Ascending aorta (tissue), 2 donors: ENCODE measurements at places on chromosomes 5 and 9. TPM values are rescaled to one million over a fixed set of nuclear protein-coding genes. Genes with fewer than 3 reads are reported as not detected.

DNA sequence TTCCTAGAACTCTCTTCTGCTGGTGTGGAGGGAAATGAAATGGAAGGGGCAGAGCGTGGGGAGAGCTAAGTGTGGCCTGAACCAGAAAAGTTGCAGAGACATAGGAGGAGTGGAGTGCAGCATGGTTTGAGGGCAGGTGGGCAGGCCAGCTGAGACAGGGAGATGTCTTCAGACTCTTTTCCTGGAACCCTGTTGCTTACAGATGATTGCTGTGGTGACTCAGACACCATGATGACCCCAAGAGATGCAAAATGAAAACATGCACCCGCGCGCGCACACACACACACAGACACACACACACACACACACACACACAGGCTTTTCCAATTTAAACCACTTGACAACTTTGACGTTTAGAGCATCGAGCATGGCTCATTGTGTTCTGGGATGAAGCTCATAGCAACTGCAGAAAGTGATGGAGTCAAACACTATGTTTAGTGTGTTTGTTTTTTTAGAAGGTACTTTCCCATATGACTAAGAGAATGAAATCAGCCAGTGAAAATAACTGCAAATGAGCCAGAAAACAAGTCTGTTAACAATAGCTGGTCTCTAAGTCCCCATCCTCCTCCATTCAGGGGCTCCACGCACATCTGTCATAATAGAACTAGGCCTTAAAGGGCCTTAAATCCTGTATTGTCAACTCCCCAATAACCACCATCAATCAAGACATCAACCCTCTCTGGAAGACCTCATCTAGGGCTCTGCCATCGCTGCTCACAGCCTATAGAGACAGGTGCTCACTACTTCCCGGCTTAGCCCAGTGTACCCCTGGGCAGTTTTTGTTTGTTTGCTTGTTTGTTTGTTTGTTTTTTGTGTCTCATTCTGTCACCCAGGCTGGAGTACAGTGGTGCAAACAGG lies 9.6 kb downstream of the TMOD1 start:
- H3K4me1 ChIP-seq = peaks cover 15% of the 10 kb centered on the region
- no peaks in the 10 kb centered on the region for H3K36me3 ChIP-seq
- H3K27ac ChIP-seq = peak overlapping the region; percentile 50

DNA sequence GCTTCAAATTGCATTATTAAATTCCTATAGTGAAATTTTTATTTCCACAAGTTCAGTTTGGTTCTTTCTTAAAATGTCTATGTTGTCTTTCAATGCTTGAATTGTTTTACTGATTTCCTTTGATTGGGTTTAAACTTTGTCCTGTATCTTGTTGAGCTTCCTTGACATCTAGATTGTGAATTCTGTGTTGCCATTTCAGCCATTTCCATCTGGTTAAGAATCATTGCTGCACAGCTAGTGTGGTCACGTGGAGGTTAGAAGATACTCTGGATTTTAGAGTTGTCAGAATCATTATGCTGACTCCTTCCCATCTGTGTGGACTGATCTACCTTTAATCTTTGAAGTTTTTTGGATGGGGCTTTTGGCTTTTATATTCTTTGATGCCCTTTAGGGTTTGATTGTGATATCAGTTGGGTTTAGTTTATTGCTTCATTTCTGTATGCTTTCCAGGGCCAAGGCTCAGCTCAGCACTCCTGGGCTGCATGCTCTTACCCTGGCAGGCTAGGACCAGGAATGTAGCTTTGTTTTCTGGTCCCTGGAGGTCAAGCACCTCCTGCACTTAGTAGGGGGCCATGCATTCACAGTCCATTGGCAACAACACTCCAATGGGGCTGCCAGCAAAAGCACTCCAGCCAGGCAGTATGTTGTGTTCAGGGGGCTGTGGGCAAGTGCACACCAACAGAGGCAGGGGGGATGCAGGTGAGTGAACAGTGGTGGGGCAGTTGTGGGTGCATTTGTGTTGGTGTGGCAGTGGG lies 141.4 kb downstream of the PRR16 start:
- H3K27me3 ChIP-seq = no peaks in the 10 kb centered on the region

DNA sequence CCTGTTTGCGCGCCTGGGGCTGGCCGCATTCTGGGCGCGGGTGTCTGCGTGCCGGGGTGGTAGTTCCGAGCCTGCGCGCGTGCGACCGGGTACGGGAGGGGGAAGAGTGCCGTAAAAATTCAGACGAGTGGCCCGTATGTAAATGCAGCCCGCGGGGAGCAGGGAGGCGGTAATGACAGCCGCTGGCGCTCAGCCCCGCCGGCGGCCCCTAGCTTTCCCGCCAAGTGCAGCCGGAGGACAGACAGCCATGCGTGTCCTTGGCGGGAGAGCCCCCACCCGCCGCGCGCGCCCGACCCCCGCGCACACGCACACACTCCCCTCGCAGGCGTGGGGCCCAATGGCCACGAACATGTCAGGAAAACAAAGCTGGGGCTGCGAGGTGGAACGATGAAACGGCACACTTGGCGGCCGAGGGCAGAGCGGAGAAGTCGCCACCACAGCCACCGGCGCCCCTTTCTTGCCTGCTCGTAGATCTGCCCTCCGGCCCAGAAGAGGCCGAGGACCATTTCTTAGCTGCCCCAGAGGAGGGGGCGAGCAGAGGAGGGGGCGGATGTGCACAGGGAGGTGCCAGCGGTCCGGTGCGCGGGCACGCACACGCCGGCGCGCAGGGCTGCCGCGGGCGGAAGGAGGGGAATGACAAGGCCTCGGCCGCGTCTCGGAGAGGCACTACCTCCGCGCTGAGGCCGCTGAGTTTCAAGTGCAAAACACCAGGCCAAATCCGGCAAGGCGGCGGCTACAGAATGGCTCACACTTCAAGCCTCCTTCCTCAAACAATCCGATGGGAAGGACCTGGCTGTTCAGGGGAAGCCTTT lies 208.4 kb downstream of the MEF2C start:
- H3K36me3 ChIP-seq = no peaks in the 10 kb centered on the region
- H3K27ac ChIP-seq = no peak overlapping the region
- H3K4me1 ChIP-seq = peaks cover 9% of the 10 kb centered on the region
- peak overlapping the region; percentile 62 for H3K4me3 ChIP-seq

DNA sequence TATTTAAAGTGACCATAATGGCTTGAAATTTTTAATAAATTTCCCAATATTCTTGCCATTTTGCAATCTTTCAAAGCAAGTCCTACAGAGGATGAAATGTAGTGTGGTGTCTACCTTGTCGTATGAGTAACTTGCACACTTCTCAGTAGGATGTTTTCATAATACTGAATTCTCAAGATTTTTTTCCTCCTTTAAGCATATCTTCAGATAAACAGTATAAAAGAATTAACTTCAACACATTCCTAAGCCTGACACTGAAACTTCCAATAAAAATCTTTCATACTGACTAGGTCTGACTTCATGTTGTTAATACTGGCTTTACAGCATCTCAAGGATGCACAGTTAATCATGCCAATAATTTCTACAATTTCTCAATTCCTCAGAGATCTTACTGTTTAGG lies 62.0 kb downstream of the DROSHA start:
- H3K4me3 ChIP-seq = no peak overlapping the region
- no peaks in the 10 kb centered on the region for H3K4me1 ChIP-seq
- peaks cover 51% of the 10 kb centered on the region for H3K36me3 ChIP-seq
- no peaks in the 10 kb centered on the region for H3K27me3 ChIP-seq
- H3K27ac ChIP-seq = no peak overlapping the region

DNA sequence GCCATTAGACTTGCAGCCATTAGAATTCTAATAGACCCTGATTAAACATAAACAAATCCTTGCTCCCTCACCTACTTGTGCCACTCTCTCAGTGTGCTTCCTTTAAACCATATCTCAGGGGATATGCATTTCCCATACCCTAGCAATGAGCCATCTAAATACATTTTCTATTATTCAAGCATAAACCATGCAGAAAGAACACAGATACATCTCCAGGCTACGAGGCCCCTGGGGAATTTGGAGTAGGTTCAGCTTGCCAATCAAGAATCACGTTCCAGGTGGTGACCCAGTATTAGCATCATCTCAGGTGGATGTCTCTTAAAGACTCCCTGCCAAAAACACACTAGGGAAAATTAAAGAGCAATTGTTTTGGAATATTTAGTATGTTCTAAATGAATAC lies 93.0 kb upstream of the CCL21 start:
- H3K27ac ChIP-seq = no peak overlapping the region
- no peak for DNase-seq
- no peak overlapping the region for H3K4me3 ChIP-seq

- H3K4me3 ChIP-seq = no peak overlapping the region
- no peaks in the 10 kb centered on the region for H3K36me3 ChIP-seq
- H3K27ac ChIP-seq = no peak overlapping the region
- H3K4me1 ChIP-seq = no peaks in the 10 kb centered on the region
- H3K27me3 ChIP-seq = no peaks in the 10 kb centered on the region
- DNase-seq = no peak
These were observed 102.0 kb upstream of the FSTL4 start for GRCh38 chr5:133714161-133714915.

GRCh38 chr5:66015196-66015960 lies 89.0 kb downstream of the ERBIN start:
- H3K4me1 ChIP-seq = no peaks in the 10 kb centered on the region
- H3K27me3 ChIP-seq = no peaks in the 10 kb centered on the region
- H3K36me3 ChIP-seq = no peaks in the 10 kb centered on the region
- no peak overlapping the region for H3K4me3 ChIP-seq
- no peak overlapping the region for H3K27ac ChIP-seq
- DNase-seq = no peak

GRCh38 chr5:172450861-172451695 lies 3.2 kb downstream of the SH3PXD2B start:
- H3K4me1 ChIP-seq = peaks cover 31% of the 10 kb centered on the region
- peak overlapping the region; percentile 87 for H3K27ac ChIP-seq
- H3K36me3 ChIP-seq = no peaks in the 10 kb centered on the region

DNA sequence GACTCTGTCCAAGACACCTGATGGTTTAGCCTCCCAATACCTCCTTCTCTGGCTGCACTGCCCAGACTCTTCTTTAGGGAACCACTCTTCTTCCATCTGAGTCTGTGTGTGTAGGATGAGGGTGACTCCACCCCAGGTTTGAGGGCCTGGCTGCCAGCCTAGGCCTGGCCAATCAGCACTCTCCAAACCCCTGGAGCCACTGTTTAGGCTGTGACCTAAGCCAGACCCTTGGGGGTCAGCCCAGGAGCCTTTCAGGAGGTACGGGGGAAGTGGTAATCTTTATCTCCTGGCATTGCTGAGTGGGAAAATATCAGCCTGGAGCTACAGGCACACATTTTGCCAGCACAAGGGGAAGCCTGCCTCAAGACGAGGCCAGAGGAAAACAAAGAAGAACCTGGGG lies 6.2 kb upstream of the ERGIC1 start:
- H3K27ac ChIP-seq = no peak overlapping the region
- no peaks in the 10 kb centered on the region for H3K4me1 ChIP-seq
- H3K36me3 ChIP-seq = no peaks in the 10 kb centered on the region
- no peak for DNase-seq
- H3K27me3 ChIP-seq = no peaks in the 10 kb centered on the region

DNA sequence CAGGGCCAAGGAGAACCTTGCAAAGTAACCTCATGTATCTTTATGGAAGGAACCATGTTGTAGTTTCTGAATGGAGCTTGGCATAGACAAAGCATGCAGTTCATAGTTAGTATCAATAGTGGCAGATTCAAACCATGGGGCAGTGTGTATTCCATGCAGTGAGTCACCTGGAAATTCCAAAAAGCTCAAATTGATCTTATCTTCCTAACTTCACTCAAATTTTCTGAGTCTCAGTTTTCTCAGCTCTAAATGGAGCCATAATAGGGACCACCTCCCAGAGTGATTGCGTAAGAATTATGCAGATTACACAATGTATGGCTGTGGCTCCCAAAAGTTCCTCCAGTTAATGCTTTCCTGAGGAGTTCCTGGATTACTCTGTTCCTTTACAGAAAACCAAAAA lies 549.9 kb upstream of the KLF4 start:
- no peaks in the 10 kb centered on the region for H3K36me3 ChIP-seq
- no peaks in the 10 kb centered on the region for H3K4me1 ChIP-seq
- H3K27me3 ChIP-seq = no peaks in the 10 kb centered on the region
- no peak overlapping the region for H3K4me3 ChIP-seq

DNA sequence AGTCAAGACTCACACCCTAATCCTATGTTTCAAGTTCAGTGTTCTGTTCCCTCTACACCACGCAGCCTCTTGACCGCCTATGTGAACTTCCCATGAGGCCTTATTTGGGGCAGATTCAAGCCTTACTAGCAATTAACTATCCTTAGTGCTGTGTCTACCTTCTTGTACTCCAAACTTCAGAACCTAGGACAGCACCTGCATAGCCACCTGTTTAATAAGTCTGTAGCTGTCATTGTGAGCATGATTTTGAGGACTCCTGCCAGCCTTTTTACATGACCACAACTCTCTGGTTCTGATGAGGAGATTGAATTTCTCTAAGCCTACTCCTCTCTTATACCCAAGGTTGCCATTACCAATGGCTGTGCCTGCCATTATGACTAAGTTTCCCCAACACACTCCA lies 50.8 kb upstream of the PCSK1 start:
- no peak for DNase-seq
- H3K27me3 ChIP-seq = no peaks in the 10 kb centered on the region
- no peaks in the 10 kb centered on the region for H3K36me3 ChIP-seq
- no peak overlapping the region for H3K4me3 ChIP-seq
- no peaks in the 10 kb centered on the region for H3K4me1 ChIP-seq

DNA sequence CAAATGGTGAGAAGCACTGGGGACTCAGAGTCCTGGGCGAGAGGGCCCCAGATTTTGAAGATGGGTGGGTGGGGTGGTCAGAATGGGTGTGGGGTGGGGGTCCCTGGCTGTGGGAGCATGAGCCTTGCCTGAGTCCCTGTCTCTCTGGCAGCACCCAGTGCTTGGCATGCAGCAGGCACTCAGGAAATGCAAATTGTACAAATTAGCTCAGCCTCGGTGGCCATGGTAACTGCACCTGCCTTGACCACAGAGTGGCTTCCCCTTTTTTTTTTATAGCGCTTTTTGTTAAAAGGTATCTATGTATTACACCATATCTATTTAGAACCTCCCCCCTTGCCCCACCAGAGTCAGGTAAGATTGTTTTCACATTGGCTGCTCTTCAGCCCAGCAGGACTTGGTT lies 19.2 kb upstream of the PITX1 start:
- no peak overlapping the region for H3K4me3 ChIP-seq
- no peak for DNase-seq
- H3K27ac ChIP-seq = no peak overlapping the region
- no peaks in the 10 kb centered on the region for H3K36me3 ChIP-seq
- no peaks in the 10 kb centered on the region for H3K27me3 ChIP-seq

GRCh38 chr5:77302247-77302646 lies 91.8 kb downstream of the PDE8B start:
- peak overlapping the region; percentile 39 for H3K27ac ChIP-seq
- H3K4me1 ChIP-seq = peaks cover 13% of the 10 kb centered on the region
- DNase-seq = no peak
- H3K27me3 ChIP-seq = no peaks in the 10 kb centered on the region
- H3K36me3 ChIP-seq = no peaks in the 10 kb centered on the region
- H3K4me3 ChIP-seq = no peak overlapping the region

GRCh38 chr5:154241021-154241420 lies 50.5 kb downstream of the GALNT10 start:
- no peak for DNase-seq
- no peak overlapping the region for H3K27ac ChIP-seq
- H3K36me3 ChIP-seq = no peaks in the 10 kb centered on the region

GRCh38 chr5:131413605-131414559 lies 150.0 kb downstream of the CDC42SE2 start:
- H3K27ac ChIP-seq = no peak overlapping the region
- no peaks in the 10 kb centered on the region for H3K27me3 ChIP-seq
- H3K36me3 ChIP-seq = no peaks in the 10 kb centered on the region
- H3K4me1 ChIP-seq = peaks cover 4% of the 10 kb centered on the region

PCDHGB1 gene
- total RNA-seq = 1.8 TPM

NRARP gene
- 51.7 TPM for total RNA-seq

CD14 gene
- total RNA-seq = 122 TPM

SLC1A3 gene
- 3.0 TPM for total RNA-seq

PCDHGA11 gene
- total RNA-seq = 5.3 TPM

KIF12 gene
- total RNA-seq = not detected

HMGCS1 gene
- total RNA-seq = 36.5 TPM
